ENCODE measurements at places on chromosomes 6 and 20. TPM values are rescaled to one million over a fixed set of nuclear protein-coding genes. Genes with fewer than 3 reads are reported as not detected.

DNA sequence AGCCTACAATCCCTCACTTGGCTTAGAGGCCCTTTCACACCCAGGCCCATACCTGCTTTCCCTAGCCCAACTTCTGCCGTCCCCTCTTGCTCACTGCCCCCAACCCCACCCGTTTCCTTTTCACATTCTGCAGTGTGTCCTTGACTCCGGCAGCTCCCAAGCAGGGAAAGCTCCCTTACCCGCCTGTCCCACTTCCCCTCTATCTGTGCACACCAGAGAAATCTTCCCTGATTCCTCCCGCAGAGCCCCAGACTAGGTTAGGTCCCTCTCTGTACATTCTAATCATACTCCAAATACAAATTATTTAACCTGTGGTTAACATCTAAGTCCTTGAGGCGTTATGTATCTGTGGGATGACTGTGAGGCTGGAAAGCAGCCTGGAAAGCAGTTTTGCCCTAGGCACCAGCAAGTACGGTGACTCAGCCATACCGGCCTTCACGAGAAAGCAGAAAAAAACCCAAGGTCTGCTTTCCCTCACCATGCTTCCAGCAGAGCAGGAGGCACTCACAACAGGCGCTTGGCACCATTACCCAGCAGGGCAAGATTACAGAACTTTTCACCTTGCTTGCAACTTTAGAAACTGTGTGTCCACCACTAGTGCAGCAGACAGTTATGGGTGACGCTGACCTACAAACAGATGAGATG is 22.3 kb downstream of the ELOVL5 start:
- H3K4me3 ChIP-seq, result peak overlapping the region; percentile 4
- DNase-seq, result peak; percentile 98
- no peaks in the 10 kb centered on the region for H3K36me3 ChIP-seq

DNA sequence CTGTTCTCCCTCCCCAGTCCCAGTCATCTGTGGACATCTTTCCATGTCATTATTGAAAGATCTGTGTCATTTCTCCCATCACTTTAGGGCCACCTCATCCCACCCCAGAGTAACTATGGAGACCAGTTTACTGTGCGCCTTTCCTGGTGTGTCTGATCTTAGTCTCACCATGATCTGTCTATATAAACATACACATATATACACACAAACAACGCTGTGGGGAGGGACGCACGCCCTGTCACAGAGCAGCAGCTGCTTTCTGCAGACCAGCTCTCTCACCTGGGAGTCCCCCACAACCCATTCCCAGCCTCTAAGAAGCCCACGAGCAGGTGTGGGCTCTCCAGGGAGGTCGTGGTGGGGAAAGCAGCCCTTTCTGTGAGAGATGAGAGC is 68.1 kb upstream of the TOX2 start:
- H3K4me1 ChIP-seq, result peaks cover 26% of the 10 kb centered on the region
- no peak overlapping the region for H3K4me3 ChIP-seq
- H3K27me3 ChIP-seq, result no peaks in the 10 kb centered on the region
- no peak overlapping the region for H3K27ac ChIP-seq

DNA sequence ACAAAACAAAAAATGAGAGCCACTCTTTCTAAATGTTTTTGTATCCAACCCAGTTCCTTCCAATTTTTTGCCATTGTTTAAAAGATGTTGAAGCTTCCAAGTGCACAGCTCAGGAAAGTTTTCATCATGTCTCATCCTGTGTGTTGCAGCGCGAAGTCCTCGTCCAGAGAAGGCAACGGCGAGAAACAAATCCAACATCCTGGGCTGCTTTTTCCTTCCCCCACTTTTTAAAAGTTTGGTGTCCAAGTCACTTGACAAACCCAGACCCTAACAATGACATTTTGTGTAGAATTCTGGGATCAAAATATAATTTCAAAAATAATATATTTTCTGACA is 92.3 kb downstream of the ANKRD60 start:
- H3K36me3 ChIP-seq, result no peaks in the 10 kb centered on the region
- no peak for DNase-seq
- H3K4me1 ChIP-seq, result peaks cover 27% of the 10 kb centered on the region
- peaks cover 9% of the 10 kb centered on the region for H3K27me3 ChIP-seq
- no peak overlapping the region for H3K27ac ChIP-seq

Gene BPIFB1
- total RNA-seq, result not detected

DNA sequence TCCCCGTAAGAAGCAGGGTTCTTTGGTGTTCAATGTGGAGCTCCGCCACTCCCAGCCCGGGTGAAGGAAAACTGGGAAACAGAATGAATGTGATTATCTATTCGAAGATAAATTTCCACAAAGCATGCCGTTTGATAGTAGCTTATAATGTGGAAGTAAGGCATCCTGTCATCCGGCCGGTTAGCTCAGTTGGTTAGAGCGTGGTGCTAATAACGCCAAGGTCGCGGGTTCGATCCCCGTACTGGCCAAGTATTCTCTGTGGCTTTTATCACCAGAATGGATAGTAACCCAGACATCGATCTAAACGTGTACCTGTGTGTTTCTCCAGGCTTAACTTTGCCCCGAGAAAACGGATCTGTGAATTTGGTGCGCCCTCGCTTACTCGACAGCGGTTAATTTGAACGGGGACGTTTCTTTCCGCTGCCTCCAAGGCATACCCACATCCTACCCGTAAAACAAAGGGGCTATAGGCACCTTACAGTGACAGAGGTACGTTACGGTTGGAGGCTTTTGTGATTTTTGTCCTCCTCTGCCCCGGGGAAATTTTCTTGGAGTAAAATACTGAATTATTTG is 215.2 kb upstream of the ZNF184 start:
- H3K27me3 ChIP-seq, result no peaks in the 10 kb centered on the region
- H3K27ac ChIP-seq, result peak overlapping the region; percentile 30
- H3K4me3 ChIP-seq, result peak overlapping the region; percentile 77
- H3K36me3 ChIP-seq, result no peaks in the 10 kb centered on the region
- no peaks in the 10 kb centered on the region for H3K4me1 ChIP-seq
- DNase-seq, result peak; percentile 79

GRCh38 chr20:33273117-33273851 is 9.7 kb upstream of the BPIFB1 start:
- H3K27me3 ChIP-seq, result peaks cover 39% of the 10 kb centered on the region
- H3K36me3 ChIP-seq, result no peaks in the 10 kb centered on the region
- no peaks in the 10 kb centered on the region for H3K4me1 ChIP-seq
- no peak overlapping the region for H3K4me3 ChIP-seq
- DNase-seq, result no peak

DNA sequence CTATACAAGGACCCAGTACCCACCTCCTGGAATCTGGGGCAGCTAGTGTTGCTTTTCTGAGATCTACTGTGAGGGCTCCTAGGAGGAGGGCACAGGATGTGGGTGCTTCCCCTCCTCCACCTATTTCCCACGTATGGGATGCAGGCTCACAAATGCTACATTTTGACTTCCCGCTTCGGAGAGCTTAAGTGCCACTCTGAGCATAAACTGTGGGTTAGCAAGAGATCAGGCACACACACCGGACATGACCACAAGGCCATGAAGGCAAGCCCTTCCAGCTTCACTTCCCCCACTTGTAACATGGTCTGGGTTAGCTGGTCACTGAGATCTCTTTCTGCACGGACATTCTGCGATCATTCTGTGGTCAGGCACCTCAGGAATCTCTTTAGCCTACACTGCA is 15.7 kb upstream of the TGM3 start:
- H3K36me3 ChIP-seq, result no peaks in the 10 kb centered on the region
- DNase-seq, result no peak
- no peak overlapping the region for H3K4me3 ChIP-seq

DNA sequence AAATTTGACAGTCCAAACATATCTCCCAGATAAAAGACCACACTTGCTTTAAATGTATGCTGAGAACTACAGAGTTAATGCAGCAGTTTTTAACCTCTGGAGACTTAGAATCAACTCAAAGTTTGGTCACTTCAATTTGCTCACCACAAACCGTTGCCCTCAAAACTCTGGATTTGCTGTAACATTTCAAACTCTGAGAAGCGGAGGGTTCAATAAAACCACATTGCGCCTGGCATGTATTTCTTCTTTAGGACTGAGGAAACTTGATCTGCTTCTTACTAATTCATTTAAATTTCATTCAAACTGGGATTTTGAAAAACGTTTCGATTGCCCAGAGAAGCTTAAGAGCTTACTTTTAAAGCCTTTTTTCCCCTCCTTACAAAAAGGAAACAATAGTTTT is 115.8 kb downstream of the MTFR2 start:
- H3K27me3 ChIP-seq, result no peaks in the 10 kb centered on the region
- H3K36me3 ChIP-seq, result no peaks in the 10 kb centered on the region
- no peaks in the 10 kb centered on the region for H3K4me1 ChIP-seq
- no peak overlapping the region for H3K4me3 ChIP-seq

DNA sequence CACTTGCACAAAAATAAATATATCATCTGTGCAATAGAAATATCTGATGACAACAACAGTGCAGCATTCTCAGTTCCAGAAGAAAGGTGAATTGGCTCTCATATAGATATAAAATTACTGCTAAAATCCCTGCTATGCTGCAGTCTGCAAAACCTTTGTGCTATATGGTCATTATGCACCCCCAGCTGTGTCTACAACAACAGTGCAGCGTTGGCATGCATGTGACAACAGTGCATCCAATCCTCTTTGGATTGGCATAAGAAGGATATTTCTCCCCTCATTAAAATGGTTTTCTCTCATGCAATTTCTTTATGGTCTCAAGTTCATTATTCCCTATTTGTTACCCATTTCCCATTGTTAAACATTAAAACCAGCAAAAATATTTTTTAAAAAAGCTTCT is 23.1 kb downstream of the OR2B6 start:
- no peaks in the 10 kb centered on the region for H3K36me3 ChIP-seq
- H3K4me3 ChIP-seq, result no peak overlapping the region
- DNase-seq, result no peak
- no peaks in the 10 kb centered on the region for H3K4me1 ChIP-seq
- H3K27me3 ChIP-seq, result no peaks in the 10 kb centered on the region

- 0 out of 2 replicates have a peak, but pooled peaks cover 9% of the 10 kb centered on the region for H3K4me1 ChIP-seq
- H3K27me3 ChIP-seq, result no peaks in the 10 kb centered on the region
- no peak overlapping the region for H3K27ac ChIP-seq
- peak; percentile 14 for DNase-seq
Observed at GRCh38 chr20:14418376-14418775, 81.0 kb upstream of the FLRT3 start.

DNA sequence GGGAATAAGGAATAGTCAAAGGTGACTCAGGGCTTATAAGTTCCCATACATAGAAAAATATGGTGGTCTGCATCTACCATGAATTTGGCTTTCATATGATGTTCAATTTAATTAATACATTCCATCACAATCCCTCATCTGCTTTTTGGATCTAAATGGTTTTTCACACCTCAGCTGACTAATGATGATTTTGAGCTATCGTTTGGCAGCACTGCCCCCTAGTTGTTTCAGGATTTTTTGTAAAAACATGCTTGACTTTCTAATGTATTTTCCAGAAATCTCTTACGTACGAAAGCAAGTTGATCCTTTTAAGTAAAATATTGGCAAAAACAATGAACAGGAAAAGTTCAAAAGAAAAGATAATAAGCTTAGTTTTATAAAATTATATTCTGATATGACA is 408.6 kb upstream of the ADGRB3 start:
- H3K4me3 ChIP-seq, result no peak overlapping the region
- no peak for DNase-seq

Gene RCAN2
- 7.6 TPM for total RNA-seq

GRCh38 chr20:15561707-15562404 is 1011.4 kb downstream of the KIF16B start:
- DNase-seq, result no peak
- no peaks in the 10 kb centered on the region for H3K4me1 ChIP-seq
- H3K27ac ChIP-seq, result no peak overlapping the region
- no peak overlapping the region for H3K4me3 ChIP-seq
- H3K36me3 ChIP-seq, result no peaks in the 10 kb centered on the region

DNA sequence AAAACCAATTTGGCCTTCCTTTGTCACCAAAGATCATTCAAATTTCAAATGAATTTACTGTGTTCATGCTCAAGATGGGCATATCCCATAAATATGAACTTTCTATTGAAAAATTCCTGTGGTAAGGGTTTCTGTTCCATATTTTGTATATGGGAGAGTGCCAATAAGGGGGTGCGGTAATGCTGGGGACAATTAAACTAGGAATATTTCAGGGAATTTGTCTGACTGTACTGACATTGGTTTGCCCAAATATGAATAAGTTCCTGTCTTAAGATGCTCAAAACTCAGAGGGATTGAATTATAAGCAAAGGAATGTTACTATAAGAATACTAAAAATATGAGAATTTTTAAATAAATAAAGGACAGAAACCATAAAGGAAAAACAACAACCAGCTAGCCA is 553.0 kb upstream of the MARCKS start:
- no peak overlapping the region for H3K4me3 ChIP-seq
- peaks cover 14% of the 10 kb centered on the region for H3K4me1 ChIP-seq
- H3K36me3 ChIP-seq, result no peaks in the 10 kb centered on the region
- no peak for DNase-seq

GRCh38 chr6:51983564-51983963 is 103.8 kb downstream of the PKHD1 start:
- DNase-seq, result no peak
- H3K36me3 ChIP-seq, result no peaks in the 10 kb centered on the region
- no peak overlapping the region for H3K4me3 ChIP-seq
- peaks cover 10% of the 10 kb centered on the region for H3K27me3 ChIP-seq

DNA sequence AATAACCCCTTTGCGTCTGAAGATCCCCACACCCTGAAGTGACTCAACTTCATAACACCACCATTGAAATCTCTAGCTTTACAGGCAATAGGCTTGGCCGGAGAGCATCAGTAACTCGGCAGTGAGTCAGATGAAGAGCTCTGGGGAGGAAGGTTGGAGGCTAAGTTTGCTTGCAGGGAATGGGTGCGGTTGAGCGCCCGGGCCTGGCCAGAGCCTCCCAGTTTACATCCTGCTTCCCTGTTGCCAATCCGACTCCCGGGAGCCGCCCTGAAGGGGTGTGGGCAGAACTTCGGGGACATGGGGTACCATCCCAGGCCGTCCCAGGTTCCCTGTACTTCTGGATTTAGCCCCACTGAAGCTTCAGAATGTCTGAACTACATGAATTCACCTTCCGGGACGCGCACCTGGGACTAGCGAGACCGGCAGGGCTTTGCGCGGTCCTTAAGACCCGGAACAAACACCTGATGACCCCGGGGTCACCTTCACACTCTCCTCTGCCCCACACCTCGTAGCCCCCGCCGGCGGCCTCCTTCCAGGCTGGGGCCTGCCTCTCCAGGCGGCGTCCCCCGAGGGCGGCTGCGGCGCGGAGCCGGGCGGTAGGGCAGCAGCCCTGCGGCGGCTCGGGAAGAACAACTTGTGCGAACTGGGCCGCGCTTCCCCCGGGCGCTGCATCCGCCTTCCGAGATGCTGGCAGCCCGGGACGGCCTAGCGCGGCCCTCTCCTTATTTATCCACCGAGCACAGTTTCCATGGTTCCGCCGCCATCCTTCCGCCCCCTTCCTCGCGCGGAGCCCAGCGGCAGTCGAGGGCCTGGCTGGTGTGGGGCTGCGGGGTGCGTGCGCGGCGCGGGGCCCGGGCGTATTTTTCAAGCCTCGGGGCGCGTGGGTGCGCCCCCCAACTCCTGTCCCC is 56.6 kb upstream of the RREB1 start:
- H3K27ac ChIP-seq, result peak overlapping the region; percentile 45
- H3K27me3 ChIP-seq, result no peaks in the 10 kb centered on the region
- H3K4me3 ChIP-seq, result peak overlapping the region; percentile 67
- DNase-seq, result peak; percentile 78

Gene PHACTR3
- total RNA-seq, result not detected

Gene OVOL2
- total RNA-seq, result not detected

Measured in GM23248 (cell line).